ENCODE measurements at places on chromosomes 11 and 22. TPM values are rescaled to one million over a fixed set of nuclear protein-coding genes. Genes with fewer than 3 reads are reported as not detected.

Gene SYT12
- polyA plus RNA-seq, result 1.1 TPM

Gene SEPTIN3
- 0.70 TPM for polyA plus RNA-seq

Gene CD248
- not detected for polyA plus RNA-seq

Gene NPAS4
- not detected for polyA plus RNA-seq

Gene CRACR2B
- 0.25 TPM for polyA plus RNA-seq

Gene FOLH1
- not detected for polyA plus RNA-seq

Gene OR51B5
- not detected for polyA plus RNA-seq

Gene SCGB2A2
- not detected for polyA plus RNA-seq

Gene EMID1
- not detected for polyA plus RNA-seq

Gene DRD2
- polyA plus RNA-seq, result 28.7 TPM

Gene SSTR3
- polyA plus RNA-seq, result not detected

GRCh38 chr22:23109441-23109978 is 32.3 kb downstream of the RSPH14 start:
- no peak for DNase-seq

GRCh38 chr11:12771875-12772274 is 97.7 kb downstream of the TEAD1 start:
- DNase-seq, result peak; percentile 18

DNA sequence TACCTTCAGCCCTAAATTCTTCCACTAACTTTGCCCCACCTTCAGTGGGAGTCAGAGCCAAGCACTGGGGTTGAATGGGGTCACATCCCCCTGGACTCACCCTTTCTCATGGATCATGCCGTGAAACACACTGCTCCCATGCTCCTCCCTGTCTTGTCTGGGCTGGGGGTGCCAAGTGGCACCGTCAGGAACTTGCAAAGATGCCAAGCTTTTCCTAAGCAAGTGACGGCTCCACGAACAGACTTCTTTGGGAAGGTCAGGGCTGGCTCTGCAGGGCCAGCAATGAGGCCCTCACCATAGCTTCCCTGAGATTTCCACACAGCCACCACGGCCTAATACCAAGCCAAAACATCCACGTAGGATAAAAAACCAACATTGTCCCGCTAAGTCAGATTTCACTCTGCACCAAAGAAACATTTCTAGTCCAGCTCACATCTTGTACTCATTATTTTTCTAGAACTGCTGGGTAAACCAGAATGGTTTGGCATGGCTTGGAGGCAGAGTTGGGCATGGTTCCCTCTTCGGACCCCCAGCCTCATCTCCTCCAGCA is 76.5 kb downstream of the NAT10 start:
- no peak for DNase-seq

DNA sequence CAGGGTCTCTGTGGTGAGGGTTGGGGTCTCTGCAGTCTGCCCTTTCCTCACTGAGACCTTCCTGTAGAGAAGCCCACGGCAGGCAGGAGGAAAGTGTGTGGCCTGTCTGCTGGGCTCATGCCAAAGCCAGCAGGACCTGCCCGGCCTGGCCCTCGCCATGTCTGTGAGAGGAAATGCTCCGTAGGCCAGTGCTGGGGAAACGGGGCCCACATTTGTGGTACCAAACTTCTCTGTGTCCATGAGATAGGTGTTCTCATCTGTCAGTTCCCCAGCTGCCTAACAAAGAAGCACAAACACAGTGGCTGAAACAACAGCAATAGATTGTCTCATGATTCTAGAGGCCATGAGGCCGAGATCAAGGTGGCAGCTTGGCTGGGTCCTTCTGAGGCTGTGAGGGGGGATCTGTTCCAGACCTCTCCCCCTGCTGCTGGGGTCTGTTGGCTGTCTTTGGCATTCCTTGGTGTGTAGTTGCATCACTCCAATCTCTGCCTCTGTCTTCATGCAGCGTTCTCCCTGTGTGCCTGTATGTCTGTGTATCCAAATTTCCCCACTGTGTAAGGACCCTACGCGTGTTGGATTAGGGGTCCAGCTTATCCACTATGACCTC is 772.5 kb downstream of the TBC1D22A start:
- DNase-seq, result no peak

- no peak for DNase-seq
Measured at GRCh38 chr11:44627165-44627789, 61.8 kb downstream of the CD82 start.

DNA sequence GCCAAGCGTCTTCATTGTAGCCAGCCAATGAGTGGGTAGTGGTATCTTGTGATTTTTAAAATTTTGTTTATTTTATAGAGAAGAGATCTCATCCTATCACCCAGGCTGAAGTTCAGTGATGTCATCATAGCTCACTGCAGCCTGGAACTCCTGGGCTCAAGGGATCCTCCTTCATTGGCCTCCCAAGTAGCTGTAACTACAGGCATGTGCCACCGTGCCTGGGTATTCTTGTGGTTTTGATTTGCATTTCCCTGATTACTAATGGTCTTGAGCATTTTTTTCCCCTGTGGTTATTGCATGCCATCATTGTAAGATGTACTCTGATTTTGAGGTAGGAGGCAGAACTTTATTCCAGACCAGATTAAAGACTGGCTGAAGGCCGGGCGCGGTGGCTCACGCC is 2.4 kb upstream of the DENND6B start:
- peak; percentile 67 for DNase-seq

DNA sequence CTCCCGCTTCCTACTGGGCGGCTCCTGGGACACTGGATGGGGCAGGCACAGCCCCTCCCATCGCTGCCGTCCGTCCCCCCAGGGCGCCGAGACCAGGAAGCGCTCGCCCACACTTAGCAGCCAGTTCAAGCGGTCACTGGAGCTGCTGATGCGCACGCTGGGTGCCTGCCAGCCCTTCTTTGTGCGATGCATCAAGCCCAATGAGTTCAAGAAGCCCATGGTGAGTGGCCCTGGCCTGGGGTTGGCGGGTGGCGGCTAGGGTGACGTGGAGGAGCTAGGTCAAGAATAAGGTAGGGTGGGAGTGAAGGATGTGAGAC is 44.6 kb downstream of the MYO7A start:
- DNase-seq, result no peak

GRCh38 chr11:115290893-115291292 is 213.3 kb downstream of the CADM1 start:
- DNase-seq, result no peak

GRCh38 chr11:32829680-32830412 is at the start of gene PRRG4:
Gene PRRG4, plus strand, starts transcription at chr11:32829927. Its CDS starts 603 bp downstream, at chr11:32830530.
- DNase-seq, result peak; percentile 90

- peak; percentile 24 for DNase-seq
Measured at GRCh38 chr11:100682247-100682969, 4.7 kb upstream of the ARHGAP42 start.

- DNase-seq, result no peak
Measured at GRCh38 chr11:36151933-36152580, 137.2 kb downstream of the COMMD9 start.

GRCh38 chr11:70466154-70466553 is 67.8 kb downstream of the CTTN start:
- DNase-seq, result no peak

- DNase-seq, result no peak
Measured at GRCh38 chr11:131912134-131912533, 541.7 kb downstream of the NTM start.

- no peak for DNase-seq
Measured at GRCh38 chr22:41650821-41651220, 29.7 kb downstream of the XRCC6 start.

GRCh38 chr11:21987261-21987660 is 205.6 kb upstream of the ANO5 start:
- DNase-seq, result no peak

GRCh38 chr11:111938687-111939160 is 1.6 kb downstream of the DIXDC1 start:
- DNase-seq, result peak; percentile 32

DNA sequence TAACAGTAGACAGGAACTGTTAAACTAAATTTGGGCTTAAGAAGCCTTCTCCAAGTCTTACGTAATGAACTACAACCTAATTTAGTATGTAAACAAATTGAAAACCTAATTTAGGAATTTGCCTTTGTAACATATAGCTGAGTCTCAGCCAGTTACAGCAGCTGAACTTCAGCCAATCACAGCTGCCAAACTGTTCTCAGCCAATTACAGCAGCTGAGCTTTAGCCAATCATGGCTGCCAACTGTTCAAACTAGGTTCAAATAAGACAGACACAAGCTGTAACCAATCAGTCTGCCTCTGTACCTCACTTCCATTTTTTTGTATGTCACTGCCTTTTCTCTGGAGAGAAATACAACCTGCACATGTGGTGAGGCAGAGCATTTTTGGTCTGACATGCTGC is 95.0 kb upstream of the CD44 start:
- no peak for DNase-seq

DNA sequence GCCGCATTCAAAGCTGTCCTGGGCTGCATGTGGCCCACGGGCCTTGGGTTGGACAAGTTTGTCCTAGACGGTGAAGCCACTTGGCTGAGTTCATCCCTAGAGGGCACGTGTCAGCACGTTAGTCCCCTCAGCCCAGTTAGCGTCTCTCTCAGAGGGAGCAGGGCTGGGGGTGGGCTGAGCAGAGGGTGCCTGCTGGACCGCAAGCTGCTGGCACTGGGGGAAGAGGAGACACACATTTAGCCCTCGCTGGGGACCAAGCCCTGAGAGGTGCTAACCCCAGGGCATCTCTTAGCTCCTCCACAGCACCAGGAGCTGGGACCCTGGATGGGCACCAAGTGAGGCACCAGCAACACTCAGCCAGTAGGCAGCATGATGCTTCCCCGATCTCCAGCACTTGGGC is 107.0 kb downstream of the SHANK2 start:
- no peak for DNase-seq

- DNase-seq, result no peak
Measured at GRCh38 chr11:12184699-12185098, 74.3 kb downstream of the MICAL2 start.

DNA sequence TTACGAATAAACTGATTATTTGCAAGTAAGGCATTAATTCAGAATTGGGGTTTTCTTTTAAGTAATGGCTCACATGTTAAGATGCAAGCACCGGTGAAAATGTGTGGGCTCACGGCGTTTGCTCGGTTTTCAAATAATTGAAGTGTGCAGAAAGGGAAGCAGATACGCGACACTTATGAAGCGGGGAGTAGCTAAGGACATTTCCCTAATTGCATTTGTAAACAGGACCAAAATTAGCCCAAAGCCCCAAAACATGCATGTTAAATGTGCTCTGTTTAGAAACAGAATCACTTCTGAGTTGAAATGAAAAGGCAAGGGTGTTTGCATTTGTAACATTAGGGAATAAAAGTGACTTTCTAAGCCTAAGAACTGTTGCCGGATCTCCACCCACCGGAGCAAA is 61.3 kb downstream of the ELFN2 start:
- DNase-seq, result no peak

- no peak for DNase-seq
Measured at GRCh38 chr22:38097557-38098409, 12.7 kb downstream of the BAIAP2L2 start.

GRCh38 chr22:37986371-37986770 is 2.0 kb upstream of the SOX10 start:
- no peak for DNase-seq

DNA sequence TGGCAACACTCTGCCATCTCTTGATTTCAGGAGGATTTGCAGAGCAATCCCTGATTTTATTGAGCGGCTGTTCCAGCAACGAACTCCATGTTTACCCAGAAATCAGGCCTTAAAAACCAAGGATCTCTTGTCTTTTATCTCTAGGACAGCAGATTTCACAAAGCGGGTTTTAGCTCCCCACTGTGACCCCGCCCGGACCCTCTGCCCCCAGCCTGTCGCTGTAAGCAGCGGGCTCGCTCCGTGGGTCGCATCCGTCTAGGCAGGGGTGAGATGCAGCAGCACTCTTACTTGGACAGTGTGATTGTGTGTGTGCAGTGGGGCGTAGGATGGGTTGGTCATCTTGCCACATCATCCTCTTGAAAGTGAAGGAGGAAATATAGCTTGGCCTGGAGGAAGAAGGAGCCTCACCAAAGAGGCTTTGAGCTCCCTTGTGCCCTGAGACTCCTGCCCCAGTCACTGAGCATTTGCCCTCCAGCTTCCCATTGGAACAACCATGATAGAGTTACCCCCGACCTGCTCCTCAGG is 189.2 kb upstream of the TBCEL start:
- no peak for DNase-seq

- DNase-seq, result no peak
Measured at GRCh38 chr11:72617080-72617762, 57.0 kb downstream of the PDE2A start.

GRCh38 chr11:3802011-3802790 is 4.8 kb upstream of the NUP98 start:
- no peak for DNase-seq

- DNase-seq, result no peak
Measured at GRCh38 chr22:50456026-50456425, 18.8 kb downstream of the SBF1 start.

DNA sequence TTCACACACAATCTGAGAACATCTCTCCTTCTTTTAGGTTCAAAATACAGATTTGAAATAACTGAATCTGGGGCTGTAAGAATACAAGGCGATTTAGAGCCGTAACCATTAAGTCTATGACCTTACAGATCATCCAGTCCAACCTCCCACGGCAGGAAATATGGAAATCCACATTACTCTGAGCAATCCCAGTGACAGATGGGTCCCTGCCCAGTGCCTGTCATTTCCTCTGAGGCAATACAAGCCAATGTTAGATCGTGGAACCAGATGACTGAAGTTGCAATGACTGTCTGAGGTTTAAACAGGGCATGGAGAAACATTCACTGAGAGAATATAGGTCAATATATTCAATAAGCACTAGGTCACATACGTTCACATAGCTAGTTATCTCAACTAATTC is 77.4 kb upstream of the OR5AK2 start:
- DNase-seq, result peak; percentile 65

All from mammary epithelial cell (primary cell).